ENCODE measurements at places on chromosomes 3 and 15.

- DNase-seq, result peak; percentile 13
These were observed 27.6 kb upstream of the RAB7A start for GRCh38 chr3:128698211-128699047.

GRCh38 chr3:105747060-105747541 is 121.7 kb downstream of the CBLB start:
- DNase-seq, result no peak

- DNase-seq, result peak; percentile 36
These were observed 452 bp downstream of the TMEM158 start for GRCh38 chr3:45225465-45226205.

GRCh38 chr15:86751116-86751515 is 671.4 kb downstream of the AGBL1 start:
- no peak for DNase-seq

Data from activated CD4-positive, alpha-beta T cell treated with anti-CD3 and anti-CD28 coated beads, Interleukin-2, amount 50 U/mL, for 1 hour (primary cell).